ENCODE measurements at places on chromosomes 6 and 20.

- peak; percentile 92 for DNase-seq
Observed at GRCh38 chr20:34791289-34792020, 34.0 kb downstream of the NCOA6 start.

DNA sequence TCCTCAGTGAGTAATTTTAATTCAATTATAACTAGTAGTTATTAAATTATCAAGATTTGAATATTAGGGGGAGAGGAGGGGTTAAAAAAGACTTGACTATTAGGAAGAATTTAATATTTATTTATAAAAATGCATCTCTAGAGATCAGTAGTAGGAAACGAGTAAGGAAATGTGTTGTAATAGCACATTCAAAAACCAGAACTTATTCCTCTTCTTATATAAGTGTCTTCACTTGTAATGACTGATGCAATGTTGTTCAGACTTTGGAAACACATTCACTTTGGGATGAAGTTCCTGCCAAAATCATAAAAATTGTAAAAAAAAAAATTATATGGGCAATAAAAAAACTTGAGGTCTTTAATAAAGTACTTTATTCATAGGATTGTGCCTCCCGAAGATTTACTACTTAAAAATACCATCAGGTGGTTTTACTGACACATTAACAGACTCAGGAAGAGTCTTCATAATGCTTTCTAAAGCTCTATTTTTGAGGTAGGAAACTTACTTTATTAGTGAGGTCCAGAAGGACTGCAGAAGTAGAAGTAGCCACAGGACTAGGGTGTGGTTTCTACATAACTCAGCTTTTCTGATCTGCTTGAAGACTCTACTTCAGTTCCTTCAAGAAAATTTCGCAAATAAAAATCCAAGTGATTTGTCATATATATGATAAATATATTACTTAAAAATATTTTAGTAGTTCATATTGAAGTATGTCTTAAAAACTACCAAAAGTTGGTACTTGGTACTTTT is 59.8 kb downstream of the CCDC170 start:
- no peak for DNase-seq

DNA sequence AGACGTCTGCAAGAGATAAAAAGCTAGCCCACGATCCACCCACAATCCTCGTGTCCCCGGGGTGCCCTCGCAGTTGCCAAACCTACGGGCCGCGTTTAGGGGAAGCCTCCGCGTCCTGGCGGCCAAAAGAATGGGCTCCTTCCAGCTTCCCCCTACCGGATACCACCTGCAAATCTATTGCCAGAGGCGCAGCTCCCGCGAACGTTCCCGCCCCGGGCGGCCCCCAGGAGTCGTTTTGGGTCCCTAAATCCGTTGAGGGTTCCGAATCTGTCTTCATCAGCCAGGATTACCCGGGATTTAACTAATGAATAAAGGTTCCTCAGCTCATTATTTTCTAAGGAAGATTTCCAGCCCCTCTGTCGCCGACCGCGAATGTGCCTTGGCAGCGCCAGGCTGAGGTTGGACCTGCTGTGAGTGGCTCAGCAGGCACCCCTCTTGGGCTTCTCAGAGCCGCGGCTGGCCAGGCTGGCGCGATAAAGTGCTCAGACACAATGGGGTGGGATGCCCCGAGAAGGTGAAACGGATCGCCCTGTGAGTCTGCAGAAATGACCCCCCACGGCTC is 2.8 kb upstream of the VSX1 start:
- DNase-seq: no peak

DNA sequence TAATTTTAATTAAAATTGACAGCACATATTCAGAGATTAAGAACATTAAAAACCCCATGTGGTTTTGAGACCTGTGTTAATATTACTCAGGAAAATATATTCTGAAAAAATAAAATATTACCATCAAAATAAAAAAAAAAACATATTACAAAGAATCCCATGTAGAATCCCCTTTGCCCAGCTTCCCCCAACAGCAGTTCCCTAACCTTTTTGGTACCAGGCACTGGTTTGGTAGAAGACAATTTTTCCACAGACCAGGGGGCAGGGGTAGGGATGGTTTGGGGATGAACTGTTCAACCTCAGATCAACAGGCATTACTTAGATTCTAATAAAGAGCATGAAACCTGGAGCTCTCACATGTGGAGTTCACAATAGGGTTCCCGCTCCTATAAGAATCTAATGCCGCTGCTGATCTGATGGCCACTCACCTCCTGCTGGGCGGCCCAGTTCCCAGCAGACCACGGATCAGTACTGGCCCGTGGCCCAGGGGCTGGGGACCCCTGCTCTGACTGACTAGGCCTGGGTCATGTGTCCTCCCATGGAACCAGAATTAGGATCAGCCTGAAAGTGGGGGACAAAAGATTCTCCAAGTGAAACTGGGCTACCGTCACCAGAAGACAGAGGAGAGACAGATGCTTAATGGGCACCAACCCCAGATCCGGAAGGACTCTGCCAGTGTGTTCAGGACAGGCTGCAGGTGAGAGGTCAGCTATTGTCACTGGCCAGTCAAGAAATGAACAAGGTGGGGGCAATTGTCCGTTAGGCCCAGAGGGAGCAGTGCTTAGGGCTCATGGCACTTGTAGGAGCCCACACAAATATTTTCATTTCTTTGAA is 235.5 kb downstream of the PREX1 start:
- no peak for DNase-seq

- DNase-seq: no peak
Observed at GRCh38 chr6:16374016-16374415, 135.6 kb downstream of the GMPR start.

GRCh38 chr6:25995507-25995906 is 32.9 kb downstream of the TRIM38 start:
- no peak for DNase-seq

DNA sequence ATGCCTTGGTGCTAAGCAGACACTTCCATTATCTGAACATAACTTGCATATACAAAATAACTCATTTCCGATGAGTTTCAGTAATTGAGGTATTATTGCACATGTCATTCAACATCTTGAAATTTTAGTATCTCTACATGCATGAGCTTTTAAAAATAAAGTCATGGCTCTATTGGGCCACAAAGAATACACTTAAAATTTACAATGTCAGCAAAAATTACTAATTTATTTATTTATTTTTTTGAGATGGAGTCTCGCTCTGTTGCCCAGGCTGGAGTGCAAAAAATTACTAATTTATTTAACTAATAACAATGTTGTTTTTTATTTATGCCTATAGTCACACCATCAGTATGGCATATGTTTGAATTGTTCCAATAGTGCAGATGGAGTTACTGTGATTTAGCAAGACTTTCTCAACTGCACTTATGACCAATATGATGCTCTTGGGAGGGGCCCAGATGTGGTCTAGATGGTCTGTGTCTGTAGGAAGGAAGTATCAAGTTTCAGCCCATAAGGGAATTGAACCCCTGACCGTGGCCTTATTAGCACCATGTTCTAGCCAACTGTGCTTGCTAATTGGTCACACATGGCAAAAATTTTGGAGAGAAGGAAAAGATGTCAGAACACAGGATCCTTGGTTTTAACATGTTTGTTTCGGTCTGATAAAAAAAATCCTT is 370.7 kb upstream of the TSHZ2 start:
- peak; percentile 33 for DNase-seq

GRCh38 chr20:52001999-52002666 is 189.4 kb downstream of the ZFP64 start:
- no peak for DNase-seq

DNA sequence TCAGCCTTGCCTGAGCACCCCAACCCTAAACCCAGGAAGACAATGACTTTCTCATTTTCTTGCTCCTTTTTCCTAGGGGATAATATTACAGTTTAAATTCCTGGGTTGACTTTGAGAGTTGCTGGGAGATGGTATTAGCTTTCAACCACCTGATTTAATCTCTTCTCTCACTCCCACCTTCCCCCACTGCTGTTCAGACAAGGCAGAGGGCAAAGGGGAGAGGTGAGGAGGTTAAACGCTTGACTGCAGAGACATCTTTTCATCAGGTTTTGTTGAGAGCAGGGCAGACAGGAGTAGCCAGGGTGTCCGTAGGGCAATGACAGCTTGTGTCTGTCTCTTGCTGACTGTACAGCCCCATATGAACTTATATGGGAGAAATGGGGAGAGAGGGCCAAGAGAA is 811.2 kb downstream of the MAFB start:
- DNase-seq: no peak

- no peak for DNase-seq
Observed at GRCh38 chr6:51996296-51996947, 91.0 kb downstream of the PKHD1 start.

DNA sequence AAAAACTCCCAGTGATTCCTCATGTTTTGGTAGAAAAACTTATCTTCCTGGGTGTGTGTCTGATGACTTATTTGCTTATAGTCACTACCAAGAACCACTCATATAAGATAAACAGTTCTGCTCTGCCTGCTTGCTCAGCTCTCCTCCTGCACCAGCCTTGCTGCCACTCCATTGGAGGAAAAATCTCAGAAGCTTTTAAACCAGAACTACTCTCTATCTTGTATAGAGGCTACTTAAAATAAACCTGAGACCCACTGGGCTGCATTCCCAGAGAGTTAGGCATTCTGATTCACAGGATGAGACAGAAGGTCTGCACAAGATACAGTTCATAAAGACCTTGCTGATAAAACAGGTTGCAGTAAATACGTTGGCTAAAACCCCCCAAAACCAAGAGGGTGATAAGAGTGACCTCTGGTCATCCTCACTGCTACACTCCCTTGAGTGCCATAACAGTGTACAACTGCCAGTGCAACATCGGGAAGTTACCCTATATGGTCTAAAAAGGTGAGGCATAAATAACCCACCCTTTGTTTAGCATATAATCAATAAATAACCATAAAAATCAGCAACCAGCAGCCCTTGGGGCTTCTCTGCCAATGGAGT is 728.3 kb downstream of the EPHA7 start:
- DNase-seq: no peak

DNA sequence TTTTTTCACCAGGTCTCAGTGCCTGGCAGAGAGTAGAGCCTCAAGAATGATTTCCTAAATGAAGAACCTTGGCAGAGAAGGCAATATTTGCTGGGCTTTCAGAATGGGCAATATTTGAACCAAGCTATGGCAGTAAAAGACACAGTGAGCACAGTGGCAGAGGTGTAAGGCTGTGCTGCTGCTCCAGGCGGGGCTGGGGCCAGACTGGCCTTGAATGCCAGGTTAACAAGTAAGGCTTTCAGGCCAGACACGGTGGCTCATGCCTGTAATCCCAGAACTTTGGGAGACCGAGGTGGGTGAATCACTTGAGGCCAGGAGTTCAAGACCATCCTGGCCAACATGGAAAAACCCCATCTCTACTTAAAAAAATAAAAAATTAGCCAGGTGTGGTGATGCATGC is 8.5 kb upstream of the MYL9 start:
- DNase-seq: no peak

DNA sequence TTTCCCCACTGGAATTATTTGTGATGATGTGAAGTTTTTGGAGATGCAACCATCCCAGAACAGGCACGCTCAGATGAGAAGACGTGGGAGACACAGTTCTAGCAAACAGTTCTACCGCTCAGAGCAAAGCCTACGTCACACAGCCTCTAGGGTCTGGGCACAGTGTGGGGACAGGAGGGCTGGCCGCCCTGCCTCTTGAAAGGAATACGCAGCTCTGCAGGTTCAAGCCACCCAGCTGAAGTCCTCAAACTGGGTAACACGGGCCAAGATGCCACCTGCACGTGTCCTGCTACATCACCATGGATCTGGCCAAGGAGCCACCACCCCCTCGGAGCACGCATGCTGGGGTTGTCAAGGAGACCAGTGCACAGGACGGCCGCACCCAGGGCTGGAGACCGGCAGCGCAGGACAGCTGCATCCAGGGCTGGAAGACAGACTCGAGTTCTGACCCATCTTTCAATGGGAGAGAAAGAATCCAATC is 75.0 kb downstream of the NOL4L start:
- no peak for DNase-seq

DNA sequence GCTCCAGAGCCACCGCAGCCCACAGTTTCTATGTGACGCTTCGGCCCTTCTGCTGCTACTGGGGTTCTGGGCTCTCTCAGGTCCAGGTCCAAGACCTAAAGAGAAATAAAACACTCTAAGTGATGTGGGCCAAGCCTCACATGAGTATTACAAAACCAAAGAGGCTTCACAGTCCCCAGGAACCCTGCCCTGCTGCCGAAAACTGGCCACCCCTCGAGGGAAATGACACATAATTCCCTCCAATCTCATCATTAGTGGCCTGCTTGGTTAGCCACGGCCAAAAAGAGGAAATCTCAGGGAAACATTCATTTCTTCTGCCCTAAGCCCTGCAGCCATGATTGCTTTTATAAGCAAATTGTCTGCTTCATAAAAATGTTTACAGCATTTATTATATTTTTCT is 32.5 kb downstream of the DLL1 start:
- DNase-seq: no peak

- DNase-seq: no peak
Observed at GRCh38 chr6:39274903-39275302, 39.3 kb downstream of the KCNK17 start.

- DNase-seq: no peak
Observed at GRCh38 chr20:63568170-63568981, 5.7 kb downstream of the HELZ2 start.

DNA sequence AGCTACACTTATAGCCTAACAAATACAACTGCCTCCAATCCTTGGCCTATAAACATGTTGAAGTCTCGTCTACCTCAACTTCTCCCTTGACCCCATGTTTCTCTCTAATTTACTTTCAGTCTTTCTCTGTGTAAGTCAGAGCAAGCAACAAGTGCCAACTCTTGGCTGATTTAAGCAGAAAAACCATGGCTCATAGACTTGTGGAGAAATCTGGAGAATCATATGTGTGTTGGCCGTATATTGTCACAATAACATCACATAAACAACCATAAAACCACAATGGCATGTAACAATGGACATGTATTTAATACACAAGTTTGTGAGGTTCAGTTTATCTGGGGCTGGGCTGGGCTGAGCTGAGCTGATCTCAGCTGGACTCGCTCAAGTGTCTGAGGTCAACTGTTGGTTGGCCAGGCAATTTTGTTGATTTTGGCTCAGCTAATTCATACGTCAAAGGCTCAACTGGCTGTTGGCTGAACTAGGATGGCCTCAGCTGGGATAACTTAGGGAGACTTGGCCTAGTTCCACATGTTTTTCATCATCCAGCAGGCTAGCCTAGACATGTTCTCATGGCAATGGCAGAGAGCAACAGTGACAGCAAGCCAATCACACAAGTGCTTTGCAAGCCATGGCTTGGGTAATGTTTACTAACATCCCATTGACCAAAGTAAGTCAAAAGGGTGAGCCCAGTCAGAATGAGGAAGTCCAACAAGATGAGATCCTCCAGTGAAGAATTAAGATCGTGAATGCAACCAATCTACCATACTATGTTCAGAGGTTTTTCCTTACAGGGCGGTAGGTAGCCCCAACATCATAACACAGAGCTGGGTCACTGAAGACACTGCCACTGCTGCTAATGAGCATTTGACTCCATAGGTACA is 12.9 kb upstream of the TBC1D22B start:
- DNase-seq: peak; percentile 99

- no peak for DNase-seq
Observed at GRCh38 chr6:79755967-79756366, 124.8 kb downstream of the SH3BGRL2 start.

All from fibroblast of skin of scalp (primary cell).